ENCODE measurements at places on chromosomes 1 and 21. TPM values are rescaled to one million over a fixed set of nuclear protein-coding genes. Genes with fewer than 3 reads are reported as not detected.
A peak's percentile ranks its signal among the peaks of the same experiment; 100 is the strongest.

The KCNE2 gene
- not detected for polyA plus RNA-seq

The LCE2B gene
- not detected for polyA plus RNA-seq

The RAB29 gene
- polyA plus RNA-seq: 14.7 TPM

The C1QC gene
- polyA plus RNA-seq: 242 TPM

The EEIG2 gene
- 0.97 TPM for polyA plus RNA-seq

The OR2L8 gene
- polyA plus RNA-seq: not detected

The CNST gene
- 11.6 TPM for polyA plus RNA-seq

The KRTAP21-2 gene
- polyA plus RNA-seq: not detected

The SH2D2A gene
- polyA plus RNA-seq: 0.32 TPM

The TMEM269 gene
- not detected for polyA plus RNA-seq

The MROH9 gene
- not detected for polyA plus RNA-seq

The MTARC2 gene
- polyA plus RNA-seq: 65.4 TPM

The KIF2C gene
- polyA plus RNA-seq: 0.21 TPM

The PTGER3 gene
- polyA plus RNA-seq: 0.28 TPM

The RNU1-4 gene
- 16.7 TPM for polyA plus RNA-seq

The AADACL3 gene
- not detected for polyA plus RNA-seq

DNA sequence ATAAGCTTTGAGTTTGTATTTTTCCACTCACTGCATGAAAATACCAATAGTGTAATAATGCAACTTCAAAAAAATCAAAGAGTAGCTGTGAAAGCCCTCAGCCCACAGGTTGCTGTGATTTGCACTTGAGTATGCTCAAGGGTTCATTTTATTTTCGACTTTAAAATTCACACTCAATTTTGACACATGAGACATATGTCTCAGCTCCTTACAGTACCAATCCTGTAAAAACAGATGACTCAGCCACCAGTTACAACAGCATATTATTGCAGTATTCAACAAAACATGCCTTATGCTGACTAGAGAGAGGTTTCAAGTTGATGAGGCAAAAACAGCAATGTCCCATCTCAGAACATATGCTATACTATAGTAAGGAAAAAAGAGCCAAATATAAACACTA lies 66.1 kb downstream of the CYYR1 start:
- DNase-seq: no peak

GRCh38 chr1:53578358-53578757 lies 119.2 kb downstream of the DMRTB1 start:
- no peak for DNase-seq

DNA sequence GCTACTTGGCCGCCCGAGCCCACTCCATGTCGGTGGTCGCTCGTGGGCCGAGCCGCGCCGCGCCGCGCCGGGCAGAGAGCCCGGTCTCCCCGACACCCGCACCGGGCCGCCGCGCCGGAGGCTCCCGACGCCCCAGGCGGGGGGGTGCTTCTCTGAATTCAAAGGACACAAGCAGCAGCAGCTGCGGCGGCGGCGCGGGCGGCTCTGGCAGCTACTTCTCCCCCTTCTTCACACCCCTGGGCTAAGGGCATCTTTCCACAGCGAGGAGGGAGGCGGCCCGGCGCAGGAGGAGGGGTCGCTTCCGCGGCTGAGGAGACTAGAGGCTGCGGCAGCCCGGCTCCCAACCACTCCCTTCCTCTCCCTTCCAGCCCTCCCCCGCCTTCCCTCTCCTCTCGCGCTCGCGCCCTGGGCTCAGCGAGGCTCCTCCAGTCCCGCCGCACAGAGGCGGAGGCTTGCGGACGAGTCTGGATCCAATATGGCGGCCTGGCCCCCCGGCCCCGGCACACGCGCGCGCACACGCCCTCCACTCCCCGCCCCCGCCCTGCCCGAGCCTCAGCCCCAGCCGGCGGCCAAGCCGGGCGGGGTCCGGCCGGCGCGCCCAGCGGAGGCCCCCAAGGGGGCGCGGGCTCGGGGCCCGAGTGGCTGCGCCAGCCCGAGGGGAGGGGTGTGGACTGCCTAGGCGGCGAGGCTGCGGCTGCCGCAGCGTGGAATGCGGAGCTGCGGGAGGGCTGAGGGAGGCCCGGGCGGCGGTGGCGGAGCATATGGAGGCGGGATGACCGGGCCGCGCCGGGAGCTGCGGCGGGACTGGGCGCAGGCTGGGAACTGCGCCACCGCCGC lies at the start of gene CDC42BPA:
Gene CDC42BPA, minus strand, starts transcription at position 477 of the 837 bp plus-strand sequence. CDS start 1,310 bp downstream, outside the sequence.
- DNase-seq: peak; percentile 81

DNA sequence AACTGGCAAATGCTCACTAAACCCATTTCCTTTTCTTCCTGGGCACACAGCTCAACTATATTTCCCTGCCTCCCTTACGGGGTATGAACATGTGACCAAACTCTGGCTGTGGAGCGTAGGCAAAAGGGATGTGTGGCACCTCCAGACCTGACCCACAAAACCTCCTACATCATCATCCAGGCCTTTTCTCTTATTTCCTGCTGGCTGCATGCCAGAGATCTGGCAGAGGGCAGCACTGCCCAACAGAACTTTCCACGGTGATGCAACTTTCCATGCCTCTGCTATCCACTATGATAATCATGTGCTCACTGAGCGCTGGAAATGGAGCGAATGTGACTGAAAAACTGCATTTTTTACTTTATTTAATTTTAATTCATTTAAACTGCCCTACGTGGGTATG lies 99.6 kb upstream of the CACNA1E start:
- no peak for DNase-seq

DNA sequence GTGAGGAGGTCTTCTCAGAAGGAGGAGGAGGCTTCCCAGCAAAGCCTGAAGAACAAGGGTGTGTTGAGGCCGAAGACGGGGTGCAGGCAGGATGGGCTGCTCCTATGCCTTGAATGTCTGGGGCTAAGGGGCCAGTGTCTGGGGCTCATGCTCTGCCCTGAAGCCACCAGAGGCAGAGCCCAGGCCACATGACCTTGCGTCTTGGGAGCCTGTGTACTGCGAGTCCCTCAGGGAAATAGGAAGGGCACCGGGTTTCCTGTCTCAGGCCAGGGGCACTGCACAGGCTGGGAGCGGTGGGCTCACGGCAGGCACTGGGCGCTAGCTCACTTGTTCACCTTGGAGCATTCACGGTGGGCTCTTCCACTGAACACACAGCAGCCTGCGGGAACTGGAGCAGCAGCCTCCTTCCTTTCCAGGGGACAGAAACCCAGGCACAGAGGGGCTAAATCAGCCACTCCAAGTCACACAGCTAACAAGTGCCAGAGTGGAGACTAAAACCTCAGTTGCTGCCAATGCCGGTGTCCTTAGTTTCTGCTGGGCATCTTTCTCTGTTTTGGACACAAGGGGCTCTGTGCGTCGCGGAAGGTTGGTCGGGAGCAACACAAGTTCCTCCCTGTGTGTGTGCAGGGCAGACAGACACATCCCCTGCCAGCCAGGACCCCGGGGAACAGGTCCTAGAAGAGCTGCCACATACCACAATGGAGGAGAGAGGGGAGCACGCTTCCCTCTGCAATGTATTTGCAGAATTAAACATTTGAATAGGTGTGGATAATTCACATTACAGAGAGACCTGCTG lies 104.8 kb upstream of the C1orf174 start:
- DNase-seq: no peak

- no peak for DNase-seq
These were observed 59.1 kb upstream of the PDC start for GRCh38 chr1:186519982-186520381.

GRCh38 chr1:48338257-48338656 lies 115.7 kb downstream of the SLC5A9 start:
- DNase-seq: no peak

GRCh38 chr21:38850277-38850951 lies 44.7 kb downstream of the ETS2 start:
- DNase-seq: no peak

- DNase-seq: no peak
These were observed 71.6 kb downstream of the SH3BGR start for GRCh38 chr21:39523399-39523798.

- DNase-seq: no peak
These were observed 701 bp upstream of the MUTYH start for GRCh38 chr1:45340816-45341466.

GRCh38 chr21:19433623-19434022 lies 1030.0 kb upstream of the TMPRSS15 start:
- peak; percentile 47 for DNase-seq

- DNase-seq: no peak
These were observed 4.3 kb downstream of the PFKL start for GRCh38 chr21:44304011-44304616.

- DNase-seq: no peak
These were observed 22.9 kb upstream of the LY9 start for GRCh38 chr1:160773093-160773492.

- no peak for DNase-seq
These were observed 594.0 kb upstream of the RGS18 start for GRCh38 chr1:191564275-191564674.

DNA sequence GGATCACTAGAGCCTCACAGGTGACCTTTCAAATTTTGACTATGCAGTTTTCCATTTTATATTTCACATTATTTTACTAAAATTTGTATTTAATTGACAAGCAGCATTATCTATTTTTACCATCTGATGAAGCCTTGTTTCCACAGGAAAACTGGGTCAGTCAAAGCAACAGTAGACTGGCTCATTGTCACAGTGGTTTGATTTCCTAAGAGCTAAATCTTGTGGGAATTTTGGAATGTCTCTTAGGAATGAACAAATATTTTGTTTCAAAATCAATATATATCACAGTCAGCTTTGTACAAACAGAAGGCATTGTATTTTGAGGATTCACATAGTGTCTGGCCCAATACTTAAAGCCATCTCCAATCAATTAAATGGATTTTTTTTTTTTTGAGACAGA lies 152.6 kb upstream of the RNPC3 start:
- DNase-seq: no peak

DNA sequence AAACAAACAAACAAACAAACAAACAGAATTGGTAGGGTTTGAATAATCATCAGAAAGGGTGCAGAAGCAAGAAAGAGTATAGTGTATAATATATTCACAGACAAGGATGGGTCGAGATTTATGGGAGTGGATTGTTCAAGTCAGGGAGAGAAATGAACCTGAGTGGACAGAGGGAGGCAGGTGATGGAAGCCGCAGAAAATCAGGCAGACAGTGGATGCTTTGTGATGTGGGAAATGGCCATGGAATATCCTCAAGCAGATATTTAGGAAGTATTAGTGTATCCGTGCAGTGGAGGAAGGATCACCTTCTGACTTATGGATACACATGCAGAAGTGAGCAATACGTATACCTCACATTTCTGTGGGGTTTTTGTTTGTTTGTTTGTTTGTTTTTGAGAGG lies 14.0 kb upstream of the SLC45A1 start:
- no peak for DNase-seq

- no peak for DNase-seq
These were observed 12.4 kb downstream of the EPB41 start for GRCh38 chr1:28926629-28927265.

- DNase-seq: no peak
These were observed 83.3 kb downstream of the LACTBL1 start for GRCh38 chr1:22889213-22889827.

GRCh38 chr1:31764312-31765040 lies at the start of gene ADGRB2:
TSS of gene ADGRB2 (minus strand) at chr1:31764340. CDS start at chr1:31757221, 7,119 bp downstream.
- no peak for DNase-seq

DNA sequence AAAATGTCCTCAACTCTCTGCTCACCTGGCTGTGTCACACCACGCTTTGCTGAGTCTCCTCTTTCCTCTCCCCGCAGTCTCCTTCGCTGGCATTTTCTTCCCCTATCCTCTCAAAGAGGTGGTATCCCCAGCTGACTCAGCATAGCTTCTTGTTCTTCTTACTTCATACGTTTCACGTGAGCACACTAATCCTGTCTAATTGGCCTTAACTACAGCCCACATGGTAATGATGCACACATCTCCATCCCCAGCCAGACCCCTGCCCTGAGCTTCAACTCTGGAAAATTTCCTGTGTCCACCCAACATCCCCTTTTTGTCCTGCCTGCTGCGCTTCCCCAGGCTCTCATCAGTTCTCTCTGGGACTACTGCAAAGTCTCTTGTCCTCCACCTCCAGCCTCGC lies 169.8 kb downstream of the TTLL7 start:
- no peak for DNase-seq

GRCh38 chr1:167328816-167329483 lies 108.3 kb downstream of the POU2F1 start:
- DNase-seq: peak; percentile 41

DNA sequence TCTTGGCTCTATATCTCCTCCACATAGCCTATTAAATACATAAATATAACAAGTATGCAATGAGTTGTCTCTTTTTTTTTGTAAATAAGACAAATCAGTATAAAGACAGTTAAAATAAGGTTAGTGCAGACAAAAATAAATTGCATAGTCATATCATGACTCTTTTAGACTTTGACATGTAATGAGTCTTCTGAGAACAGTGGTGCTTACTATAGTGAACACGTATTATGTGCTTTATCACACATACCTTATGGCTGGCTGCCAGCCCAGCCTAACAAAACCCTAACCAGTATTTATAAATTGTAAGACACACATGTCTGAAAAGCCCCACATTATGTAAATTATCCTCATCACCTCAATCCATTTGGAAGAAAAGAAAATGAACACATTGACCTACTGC lies 29.1 kb upstream of the F13B start:
- no peak for DNase-seq

All from liver (tissue), 10 donors.